ENCODE measurements at places on chromosomes 4 and X.

DNA sequence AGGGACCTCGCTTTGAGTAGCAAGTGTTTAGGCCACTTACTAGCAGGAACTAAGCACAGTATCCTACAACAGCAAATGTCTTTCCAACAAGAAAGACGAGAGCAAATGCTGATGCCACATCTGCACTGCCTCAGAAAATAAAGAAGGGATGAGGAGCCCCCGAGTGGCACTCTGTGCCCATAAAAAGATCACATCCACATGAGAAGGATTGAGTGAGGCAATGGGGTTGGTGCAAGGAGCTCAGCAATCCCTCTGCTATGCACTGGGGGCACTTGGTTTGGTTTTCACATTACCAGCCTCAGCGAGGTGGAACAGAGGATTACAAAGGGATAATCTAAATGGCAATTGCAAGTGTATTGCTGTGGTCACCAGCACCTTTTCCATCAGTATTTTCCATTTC lies 252.8 kb upstream of the SLC7A11 start:
- H3K27me3 ChIP-seq = no peaks in the 10 kb centered on the region
- no peak overlapping the region for H3K27ac ChIP-seq
- no peaks in the 10 kb centered on the region for H3K4me1 ChIP-seq
- no peak overlapping the region for H3K4me3 ChIP-seq

DNA sequence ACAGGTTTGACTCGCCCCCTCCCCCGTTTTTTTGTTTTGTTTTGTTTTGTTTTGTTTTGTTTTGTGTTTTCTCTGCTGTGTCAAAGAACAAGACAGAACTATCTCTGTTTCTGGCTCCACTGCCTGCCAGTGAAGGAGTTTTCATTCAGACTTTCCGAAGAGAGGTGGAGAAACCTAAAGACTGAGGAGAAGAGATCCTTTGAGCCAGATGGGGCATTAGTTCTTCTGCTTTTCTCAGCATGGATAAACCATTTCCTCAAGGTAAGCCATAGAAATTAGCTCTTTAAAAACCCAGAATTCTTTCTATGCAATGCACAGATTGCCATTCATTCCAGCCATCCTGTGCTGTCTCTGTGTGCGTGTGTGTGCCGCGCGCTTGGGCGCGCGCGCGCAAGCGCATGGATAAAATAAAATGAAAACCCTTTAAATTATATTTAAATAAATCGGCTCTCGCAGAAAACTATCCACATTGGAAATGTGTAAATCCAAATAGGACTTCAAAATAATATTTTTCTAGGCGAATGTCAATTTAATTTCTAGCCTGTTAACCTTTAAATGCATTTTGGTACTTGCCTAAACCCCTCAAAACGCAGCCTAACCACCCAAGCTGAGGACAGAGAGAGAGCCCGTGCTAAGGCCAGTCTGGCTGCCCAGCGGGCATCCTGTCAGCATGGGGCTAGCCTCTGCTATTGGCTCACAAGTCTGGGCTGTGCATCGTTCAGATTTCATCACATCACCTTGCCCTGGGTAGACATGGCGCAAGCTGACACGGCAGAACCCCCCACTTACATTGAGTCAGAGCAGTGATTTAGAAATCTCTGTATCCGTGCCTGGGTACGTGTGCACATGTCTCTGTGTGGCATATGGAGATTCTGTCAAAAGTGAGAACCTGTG lies 113.0 kb upstream of the VAMP7 start:
- no peaks in the 10 kb centered on the region for H3K36me3 ChIP-seq
- DNase-seq = peak; percentile 9
- peak overlapping the region; percentile 76 for H3K4me3 ChIP-seq
- H3K27ac ChIP-seq = no peak overlapping the region
- H3K4me1 ChIP-seq = peaks cover 9% of the 10 kb centered on the region
- no peaks in the 10 kb centered on the region for H3K27me3 ChIP-seq

GRCh38 chr4:122117743-122118142 lies 34.4 kb upstream of the BLTP1 start:
- DNase-seq = peak; percentile 28
- no peak overlapping the region for H3K4me3 ChIP-seq
- H3K4me1 ChIP-seq = peaks cover 21% of the 10 kb centered on the region
- H3K27ac ChIP-seq = no peak overlapping the region

- H3K27ac ChIP-seq = no peak overlapping the region
- H3K36me3 ChIP-seq = no peaks in the 10 kb centered on the region
- no peak overlapping the region for H3K4me3 ChIP-seq
- no peaks in the 10 kb centered on the region for H3K4me1 ChIP-seq
Observed at GRCh38 chrX:118228041-118228440, 111.4 kb upstream of the KLHL13 start.

DNA sequence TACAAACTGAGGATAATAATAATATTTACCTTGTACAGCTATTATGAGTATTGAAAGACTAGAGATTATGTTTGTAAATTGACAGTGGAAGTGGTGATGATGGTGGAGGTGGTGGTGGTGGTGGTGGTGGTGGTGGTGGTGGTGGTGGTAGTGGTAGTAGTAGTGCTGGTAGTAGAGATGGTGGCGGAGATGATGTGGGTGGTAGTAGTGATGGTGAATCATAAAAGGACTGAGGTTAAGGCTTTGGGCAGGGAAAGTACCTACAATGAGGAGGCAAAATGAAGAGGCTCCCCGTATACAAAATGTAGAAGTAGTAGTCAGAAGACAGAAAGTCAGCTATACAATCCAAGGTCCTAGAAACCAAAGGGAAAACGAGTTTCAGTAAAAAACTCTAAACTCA lies 214.1 kb downstream of the BCOR start:
- no peak overlapping the region for H3K4me3 ChIP-seq
- peaks cover 8% of the 10 kb centered on the region for H3K36me3 ChIP-seq
- peaks cover 21% of the 10 kb centered on the region for H3K4me1 ChIP-seq
- H3K27ac ChIP-seq = peak overlapping the region; percentile 71
- H3K27me3 ChIP-seq = peaks cover under 1% of the 10 kb centered on the region

GRCh38 chr4:28772066-28772465 lies 1911.4 kb downstream of the STIM2 start:
- H3K36me3 ChIP-seq = no peaks in the 10 kb centered on the region
- no peak overlapping the region for H3K4me3 ChIP-seq
- H3K4me1 ChIP-seq = no peaks in the 10 kb centered on the region

DNA sequence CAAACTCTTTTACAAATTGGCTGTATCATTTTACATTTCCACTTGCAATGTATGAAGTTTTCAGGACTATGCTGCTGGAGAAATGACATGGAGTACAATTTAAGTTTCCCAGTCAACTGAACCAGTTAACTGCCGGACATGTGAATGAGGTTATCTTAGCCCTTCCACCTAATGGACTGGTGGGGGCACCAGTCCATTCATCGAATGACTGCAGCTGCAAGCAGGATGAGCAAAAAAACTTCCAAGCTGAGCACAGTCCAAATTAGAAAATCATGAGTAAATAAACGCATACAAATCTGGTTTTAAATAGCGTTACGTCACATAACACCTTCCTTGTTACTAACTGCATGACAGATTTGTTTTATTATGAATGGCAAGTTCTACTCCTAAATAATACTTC lies 1131.5 kb downstream of the PCDH18 start:
- no peaks in the 10 kb centered on the region for H3K36me3 ChIP-seq
- H3K4me3 ChIP-seq = no peak overlapping the region
- no peaks in the 10 kb centered on the region for H3K4me1 ChIP-seq

DNA sequence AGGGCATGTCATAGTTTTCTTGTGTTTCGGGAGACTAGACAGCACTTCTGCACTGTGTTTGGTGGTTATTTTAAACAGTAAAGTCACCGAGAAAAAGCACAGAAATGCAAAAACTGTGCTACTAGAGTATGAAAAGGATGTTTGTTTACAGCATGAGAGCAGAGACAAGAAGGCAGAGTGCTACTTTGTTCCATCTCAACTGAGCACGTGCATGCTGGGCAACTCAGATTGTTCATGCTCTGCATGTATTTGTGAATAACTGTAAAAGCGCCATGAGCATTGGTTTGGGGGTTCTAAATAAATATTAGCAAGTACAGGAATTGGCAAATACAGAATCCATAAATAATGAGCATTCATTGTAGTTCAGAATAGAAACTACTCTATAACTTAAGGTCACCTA lies 7.4 kb downstream of the EVC start:
- no peak overlapping the region for H3K4me3 ChIP-seq
- H3K27ac ChIP-seq = no peak overlapping the region
- peaks cover 2% of the 10 kb centered on the region for H3K27me3 ChIP-seq
- H3K4me1 ChIP-seq = no peaks in the 10 kb centered on the region

GRCh38 chrX:37679888-37680287 lies 5.7 kb upstream of the XK start:
- H3K4me3 ChIP-seq = no peak overlapping the region
- no peaks in the 10 kb centered on the region for H3K36me3 ChIP-seq
- peaks cover 3% of the 10 kb centered on the region for H3K27me3 ChIP-seq
- peaks cover 2% of the 10 kb centered on the region for H3K4me1 ChIP-seq

DNA sequence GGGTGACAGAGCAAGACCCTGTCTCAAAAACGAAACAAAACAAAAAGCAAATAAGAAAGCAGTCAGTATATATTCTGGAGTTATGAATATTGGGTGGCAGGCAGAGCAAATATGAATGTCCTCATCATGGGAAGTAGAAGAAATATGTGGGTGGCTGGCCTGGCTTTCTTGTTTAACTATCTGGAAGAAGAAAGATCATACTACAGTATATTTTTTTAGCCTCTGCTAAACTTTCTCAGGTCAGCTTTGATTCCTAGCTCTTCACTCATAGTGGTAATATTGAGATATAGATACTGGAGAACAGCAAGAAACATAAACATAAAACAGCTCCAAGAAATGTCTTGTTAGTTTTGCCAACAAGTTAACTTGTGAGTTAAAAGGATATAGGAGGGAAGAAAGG lies 192.5 kb downstream of the SOWAHB start:
- H3K36me3 ChIP-seq = no peaks in the 10 kb centered on the region
- H3K27ac ChIP-seq = no peak overlapping the region
- peaks cover 11% of the 10 kb centered on the region for H3K27me3 ChIP-seq
- no peak for DNase-seq

GRCh38 chrX:43551590-43551989 lies 104.5 kb upstream of the MAOA start:
- no peak overlapping the region for H3K27ac ChIP-seq
- no peak overlapping the region for H3K4me3 ChIP-seq
- H3K27me3 ChIP-seq = no peaks in the 10 kb centered on the region
- H3K36me3 ChIP-seq = no peaks in the 10 kb centered on the region
- no peaks in the 10 kb centered on the region for H3K4me1 ChIP-seq

GRCh38 chrX:23993012-23993633 lies 33.9 kb downstream of the KLHL15 start:
- H3K27ac ChIP-seq = peak overlapping the region; percentile 62
- peaks cover 15% of the 10 kb centered on the region for H3K4me1 ChIP-seq
- no peaks in the 10 kb centered on the region for H3K27me3 ChIP-seq
- no peak for DNase-seq
- peaks cover 12% of the 10 kb centered on the region for H3K36me3 ChIP-seq

- H3K36me3 ChIP-seq = no peaks in the 10 kb centered on the region
- no peaks in the 10 kb centered on the region for H3K4me1 ChIP-seq
- no peak overlapping the region for H3K27ac ChIP-seq
Observed at GRCh38 chr4:100486496-100486895, 31.3 kb downstream of the EMCN start.

GRCh38 chr4:1603413-1604135 lies 80.5 kb downstream of the FAM53A start:
- no peak for DNase-seq
- no peak overlapping the region for H3K27ac ChIP-seq
- H3K4me1 ChIP-seq = peaks cover 17% of the 10 kb centered on the region
- no peaks in the 10 kb centered on the region for H3K27me3 ChIP-seq
- no peaks in the 10 kb centered on the region for H3K36me3 ChIP-seq
- no peak overlapping the region for H3K4me3 ChIP-seq

- no peak overlapping the region for H3K27ac ChIP-seq
- DNase-seq = no peak
- peaks cover 18% of the 10 kb centered on the region for H3K27me3 ChIP-seq
Observed at GRCh38 chr4:87405211-87405820, 14.3 kb upstream of the HSD17B11 start.

DNA sequence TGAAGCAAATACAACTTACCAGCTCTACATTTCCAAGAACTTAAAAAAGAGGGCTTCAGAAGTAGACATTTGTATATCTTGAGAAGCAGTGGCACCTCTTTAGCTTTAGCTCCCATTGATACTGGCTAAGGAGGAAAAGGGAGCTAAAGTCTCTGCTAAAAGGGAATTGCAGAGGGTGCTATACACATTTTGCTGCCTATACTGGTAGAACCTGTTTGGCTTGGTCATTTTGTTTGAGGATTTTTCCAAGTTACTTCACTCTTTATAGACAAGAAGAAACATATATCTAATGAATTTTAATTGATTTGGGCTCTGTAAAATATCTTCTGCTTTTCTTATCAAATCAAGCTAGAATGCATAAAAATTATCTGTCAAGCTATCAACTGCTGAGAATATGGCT lies 11.8 kb downstream of the PAPSS1 start:
- DNase-seq = no peak
- H3K4me1 ChIP-seq = peaks cover 15% of the 10 kb centered on the region
- peaks cover 23% of the 10 kb centered on the region for H3K36me3 ChIP-seq
- H3K27ac ChIP-seq = no peak overlapping the region

GRCh38 chrX:48490661-48491060 lies 14.7 kb downstream of the FTSJ1 start:
- no peak for DNase-seq
- no peaks in the 10 kb centered on the region for H3K36me3 ChIP-seq
- H3K4me3 ChIP-seq = no peak overlapping the region

- H3K36me3 ChIP-seq = no peaks in the 10 kb centered on the region
- H3K27ac ChIP-seq = no peak overlapping the region
- DNase-seq = no peak
- no peak overlapping the region for H3K4me3 ChIP-seq
- no peaks in the 10 kb centered on the region for H3K4me1 ChIP-seq
Observed at GRCh38 chrX:10571260-10571659, 49.1 kb downstream of the MID1 start.
